ENCODE measurements at places on chromosomes 1 and 21. TPM values are rescaled to one million over a fixed set of nuclear protein-coding genes. Genes with fewer than 3 reads are reported as not detected.

GLIS1 gene
- 0.47 TPM for total RNA-seq

BSND gene
- not detected for total RNA-seq

SLC9C2 gene
- total RNA-seq, result not detected

PGLYRP3 gene
- total RNA-seq, result not detected

KRTAP11-1 gene
- total RNA-seq, result not detected

CRNN gene
- total RNA-seq, result under 0.01 TPM

APOBEC4 gene
- not detected for total RNA-seq

TACSTD2 gene
- 0.26 TPM for total RNA-seq

LGALS8 gene
- total RNA-seq, result 39.2 TPM

SLC6A17 gene
- total RNA-seq, result 0.09 TPM

AMY1C gene
- total RNA-seq, result not detected

EVA1B gene
- 186 TPM for total RNA-seq

LCE3E gene
- total RNA-seq, result not detected

KMO gene
- total RNA-seq, result not detected

ANGPTL3 gene
- total RNA-seq, result not detected

AIRE gene
- total RNA-seq, result not detected

CFH gene
- total RNA-seq, result 119 TPM

ESPN gene
- 0.17 TPM for total RNA-seq

All from bronchial smooth muscle cell (primary cell).